ENCODE measurements at places on chromosomes 4 and X.

DNA sequence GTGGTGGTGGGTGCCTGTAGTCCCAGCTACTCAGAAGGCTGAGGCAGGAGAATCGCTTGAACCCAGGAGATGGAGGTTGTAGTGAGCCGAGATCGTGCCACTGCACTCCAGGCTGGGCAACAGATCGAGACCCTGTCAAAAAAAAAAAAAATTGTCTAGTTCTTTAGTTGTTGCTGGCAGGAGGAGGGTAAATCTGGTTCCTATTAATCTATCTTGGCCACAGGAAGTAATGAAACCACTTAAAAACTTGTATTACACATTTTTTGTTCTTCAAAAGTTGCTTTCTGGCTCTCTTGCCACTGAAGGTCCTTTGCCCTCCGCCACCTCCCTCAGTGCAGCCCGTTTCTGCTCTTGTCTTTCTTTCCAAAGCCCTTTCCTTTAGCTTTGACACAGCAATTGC, 102.9 kb upstream of the ARSJ start:
- DNase-seq: no peak

- DNase-seq: no peak
These were observed 52.8 kb upstream of the POU4F2 start for GRCh38 chr4:146585761-146586333.

DNA sequence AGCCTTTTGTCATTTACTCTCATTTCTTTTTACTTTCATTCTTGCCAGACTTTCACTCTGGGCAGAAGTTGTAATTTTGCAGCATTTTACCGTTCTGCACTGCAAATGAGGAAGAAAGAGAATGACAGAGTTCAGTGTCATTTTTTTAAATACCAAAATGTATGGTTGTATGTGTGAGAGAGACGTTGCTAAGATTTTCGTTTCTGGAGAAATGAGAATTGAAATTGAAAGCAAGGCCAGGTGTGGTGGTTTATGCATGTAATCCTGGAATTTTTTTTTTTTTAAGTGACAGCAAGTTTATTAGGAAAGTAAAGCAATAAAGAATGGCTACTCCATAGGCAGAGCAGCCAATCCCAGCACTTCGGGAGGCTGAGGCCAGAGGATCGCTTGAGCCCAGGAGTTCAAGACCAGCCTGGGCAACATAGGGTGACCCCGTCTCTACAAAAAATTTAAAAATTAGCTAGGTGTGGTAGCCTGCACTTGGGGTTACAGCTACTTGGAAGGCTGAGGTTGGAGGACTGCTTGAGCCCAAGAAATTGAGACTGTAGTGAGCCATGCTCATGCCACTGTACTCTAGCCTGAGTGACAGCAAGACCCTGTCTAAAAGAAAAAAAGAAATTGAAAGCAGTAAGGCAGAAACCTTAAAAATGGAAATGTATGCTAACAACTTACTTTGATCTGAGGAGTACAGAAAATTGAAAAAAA, 12.9 kb downstream of the DCK start:
- DNase-seq: no peak

GRCh38 chr4:152983774-152984411, 47.8 kb downstream of the FHDC1 start:
- no peak for DNase-seq

DNA sequence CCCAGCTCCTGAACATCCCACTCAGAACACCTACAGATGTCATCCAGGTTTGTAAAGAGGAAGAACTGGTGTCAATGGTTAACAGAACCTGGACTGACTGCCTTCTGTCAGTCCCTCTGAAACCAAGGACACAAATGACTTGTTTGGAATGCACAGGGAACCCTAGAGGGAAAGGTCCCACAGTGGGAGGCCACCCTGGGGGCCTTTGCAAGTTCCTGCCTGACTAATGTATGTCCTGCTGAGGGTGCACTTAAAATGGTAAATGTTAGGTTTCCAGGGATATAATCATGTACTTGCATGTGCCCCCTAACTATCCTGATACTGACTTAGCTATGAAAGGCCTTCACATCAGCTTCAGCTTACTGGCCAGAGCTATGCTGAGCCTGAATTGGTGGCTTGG, 15.0 kb upstream of the XAGE2 start:
- no peak for DNase-seq

GRCh38 chr4:74675673-74676279, 118.5 kb downstream of the BTC start:
- DNase-seq: peak; percentile 10

GRCh38 chrX:5681159-5681558, 547.5 kb downstream of the NLGN4X start:
- no peak for DNase-seq

DNA sequence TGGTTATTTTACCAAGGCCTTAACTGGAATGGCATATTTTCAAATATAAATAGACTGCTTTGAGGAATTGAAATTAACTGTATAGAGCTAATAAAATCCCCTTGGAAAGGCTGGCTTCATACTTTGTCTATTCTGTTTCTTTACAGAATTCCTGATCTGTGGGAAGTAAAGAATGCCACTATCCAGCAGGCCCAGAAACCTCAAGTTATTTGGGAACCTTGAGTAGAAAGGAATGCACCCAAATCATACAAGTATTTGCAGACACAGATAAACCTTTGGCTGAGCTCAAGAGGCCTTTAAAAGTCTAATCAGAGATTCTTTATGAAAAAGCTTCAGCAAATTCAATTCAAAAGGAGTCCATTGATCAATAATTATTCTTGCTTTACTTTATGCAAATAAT, 975.7 kb upstream of the PABPC4L start:
- DNase-seq: no peak

GRCh38 chr4:147747787-147748454, 16.0 kb downstream of the ARHGAP10 start:
- no peak for DNase-seq

DNA sequence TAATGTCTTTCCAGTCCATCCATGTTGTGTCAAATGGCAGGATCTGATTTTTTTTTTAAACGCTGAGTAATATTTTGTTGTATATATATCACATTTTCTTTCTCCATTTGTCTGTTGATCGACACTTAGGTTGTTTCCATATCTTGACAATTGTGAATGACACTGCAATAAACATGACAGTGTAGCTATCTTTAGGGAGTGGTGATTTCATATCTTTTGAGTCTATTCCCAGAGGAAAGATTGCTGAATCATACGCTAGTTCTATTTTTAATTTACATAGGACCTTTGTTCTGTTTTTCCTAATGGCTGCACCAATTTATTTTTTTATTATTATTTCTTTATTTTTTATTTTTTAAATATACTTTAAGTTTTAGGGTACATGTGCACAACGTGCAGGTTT, 470.7 kb downstream of the CCSER1 start:
- no peak for DNase-seq

DNA sequence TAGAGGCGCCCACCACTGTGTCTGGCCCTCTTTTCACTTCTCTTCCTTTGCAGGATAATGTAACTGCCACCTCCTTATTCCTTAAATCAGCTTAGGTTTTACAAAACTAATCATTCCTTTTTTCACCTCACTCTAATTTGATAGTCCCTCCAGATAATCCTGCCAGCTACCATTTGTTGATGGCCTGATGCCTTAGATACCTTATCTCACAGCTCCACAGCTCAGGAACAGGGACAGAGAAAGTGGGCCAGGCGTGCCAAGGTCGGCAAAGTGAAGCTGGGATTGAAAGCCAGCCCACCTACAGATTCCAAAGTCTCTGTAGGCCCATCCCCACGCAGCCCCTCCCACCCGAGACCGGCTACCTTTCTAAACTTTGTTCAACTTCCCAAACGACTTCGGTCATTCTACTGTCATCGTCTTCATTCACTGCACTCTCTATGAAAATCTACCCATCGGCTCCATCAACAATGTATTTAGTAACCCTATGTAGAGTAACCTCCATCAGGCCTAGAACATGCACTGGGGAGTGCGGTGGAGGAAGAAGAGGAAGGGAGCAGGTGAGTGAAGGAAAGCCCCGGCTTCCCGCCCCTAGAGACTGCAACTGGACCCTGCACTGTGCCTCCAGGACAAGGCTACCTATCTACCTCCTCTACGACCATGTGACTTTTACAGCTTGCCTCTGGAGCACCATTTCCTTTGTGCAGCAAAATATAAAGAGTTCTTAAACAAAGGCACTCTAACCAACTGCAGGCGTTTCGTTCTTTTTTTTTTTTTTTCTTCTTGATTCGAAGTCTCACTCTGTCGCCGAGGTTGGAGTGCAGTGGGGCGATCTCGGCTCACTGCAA, 1.5 kb downstream of the CASP6 start:
- no peak for DNase-seq

GRCh38 chr4:123588631-123589241, 192.1 kb downstream of the SPRY1 start:
- no peak for DNase-seq

DNA sequence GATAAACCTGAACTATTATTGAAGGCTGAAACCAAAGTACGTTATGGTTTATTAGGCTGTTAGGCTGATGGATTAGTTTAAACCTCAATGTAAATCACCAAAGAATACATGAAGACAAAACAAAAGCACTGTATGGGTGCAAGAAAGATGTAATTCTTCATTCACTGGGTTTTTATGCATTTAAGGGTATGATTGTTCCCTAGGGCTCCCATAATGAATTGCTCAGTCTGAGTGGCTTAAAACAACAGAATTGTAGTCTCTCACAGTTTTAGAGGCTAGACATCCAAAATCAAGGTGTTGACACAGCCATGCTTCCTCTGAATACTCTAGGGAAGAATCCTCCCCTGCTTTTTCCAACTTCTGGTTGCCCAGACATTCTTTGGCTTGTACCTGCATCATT, 222.8 kb downstream of the TENM3 start:
- no peak for DNase-seq

DNA sequence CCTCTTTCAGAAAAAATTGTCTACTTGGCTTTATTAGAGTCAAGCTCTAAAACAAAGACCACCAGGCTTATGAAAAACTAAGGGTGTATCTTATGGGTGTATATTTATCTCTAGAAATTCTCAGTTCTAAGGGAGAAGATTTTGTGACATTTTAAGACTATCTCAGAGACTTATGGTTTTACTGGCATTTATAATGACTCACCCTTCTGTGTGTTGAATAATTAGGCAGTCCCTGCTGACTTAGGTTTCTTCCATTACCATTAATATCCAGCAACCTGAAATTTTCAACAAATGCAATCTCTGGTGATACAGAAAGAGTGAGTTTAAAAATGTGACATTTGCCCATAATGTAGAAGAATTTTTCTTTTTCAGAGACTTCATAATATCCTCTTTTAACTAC, 1015.0 kb upstream of the AGA start:
- DNase-seq: no peak

DNA sequence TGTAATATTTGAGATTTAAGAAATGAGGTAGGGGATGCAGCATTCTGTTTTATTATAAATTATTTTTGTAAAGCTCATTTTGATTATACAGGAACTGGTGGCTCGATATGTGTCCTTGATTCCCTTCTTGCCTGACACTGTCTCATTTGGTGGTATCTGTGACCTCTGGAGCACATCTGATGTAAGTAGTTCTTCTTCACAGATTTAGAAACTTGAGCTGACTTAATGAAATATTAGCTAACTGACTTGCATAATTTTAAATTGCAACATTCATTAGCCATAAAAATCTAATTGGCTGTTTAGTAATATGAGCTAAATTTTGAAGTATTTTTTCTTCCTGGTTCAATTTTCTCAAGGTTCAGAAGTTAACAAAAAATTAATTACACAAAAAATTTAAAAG, 69.1 kb downstream of the FBXL5 start:
- DNase-seq: no peak

GRCh38 chr4:176191974-176192373, 3.4 kb downstream of the SPATA4 start:
- DNase-seq: no peak

- DNase-seq: no peak
These were observed 2.9 kb upstream of the USP53 start for GRCh38 chr4:119209586-119209985.

- no peak for DNase-seq
These were observed 1.1 kb downstream of the NAA10 start for GRCh38 chrX:153933748-153934147.

- DNase-seq: peak; percentile 70
These were observed 51.3 kb upstream of the NFKB1 start for GRCh38 chr4:102449751-102450352.

- no peak for DNase-seq
These were observed at the start of gene TLR7 for GRCh38 chrX:12866451-12867377. TSS of gene TLR7 (plus strand) at chrX:12867072. CDS start at chrX:12867579, 507 bp downstream.

GRCh38 chr4:133152831-133153481, 3.9 kb downstream of the PCDH10 start:
- no peak for DNase-seq

GRCh38 chrX:9062641-9063040, 28.7 kb upstream of the FAM9B start:
- DNase-seq: no peak

GRCh38 chrX:40651620-40652223, 4.4 kb upstream of the CXorf38 start:
- DNase-seq: peak; percentile 81

DNA sequence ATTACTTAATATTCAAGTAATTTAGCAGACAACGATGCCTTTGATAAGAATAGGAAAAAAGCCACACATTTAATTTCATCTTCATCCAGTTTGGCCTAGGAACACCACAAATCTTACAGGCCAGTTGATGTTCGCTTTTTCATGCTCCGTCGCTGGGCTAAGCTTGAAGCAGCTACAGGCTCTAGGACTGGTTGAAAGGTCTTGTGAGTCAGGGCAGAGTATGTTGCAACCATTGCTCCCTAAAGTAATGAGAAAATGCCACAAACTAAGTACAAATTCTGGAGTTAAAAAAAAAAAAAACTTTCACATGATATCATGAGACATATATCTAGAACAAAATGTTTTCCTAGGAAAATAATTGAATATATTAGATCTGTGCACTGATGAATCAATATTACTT, 123.8 kb downstream of the RPS6KA6 start:
- DNase-seq: no peak

GRCh38 chr4:164501074-164501473, 252.9 kb upstream of the SMIM31 start:
- DNase-seq: no peak

- DNase-seq: no peak
These were observed 98.2 kb downstream of the KLHL8 start for GRCh38 chr4:87122252-87122651.

DNA sequence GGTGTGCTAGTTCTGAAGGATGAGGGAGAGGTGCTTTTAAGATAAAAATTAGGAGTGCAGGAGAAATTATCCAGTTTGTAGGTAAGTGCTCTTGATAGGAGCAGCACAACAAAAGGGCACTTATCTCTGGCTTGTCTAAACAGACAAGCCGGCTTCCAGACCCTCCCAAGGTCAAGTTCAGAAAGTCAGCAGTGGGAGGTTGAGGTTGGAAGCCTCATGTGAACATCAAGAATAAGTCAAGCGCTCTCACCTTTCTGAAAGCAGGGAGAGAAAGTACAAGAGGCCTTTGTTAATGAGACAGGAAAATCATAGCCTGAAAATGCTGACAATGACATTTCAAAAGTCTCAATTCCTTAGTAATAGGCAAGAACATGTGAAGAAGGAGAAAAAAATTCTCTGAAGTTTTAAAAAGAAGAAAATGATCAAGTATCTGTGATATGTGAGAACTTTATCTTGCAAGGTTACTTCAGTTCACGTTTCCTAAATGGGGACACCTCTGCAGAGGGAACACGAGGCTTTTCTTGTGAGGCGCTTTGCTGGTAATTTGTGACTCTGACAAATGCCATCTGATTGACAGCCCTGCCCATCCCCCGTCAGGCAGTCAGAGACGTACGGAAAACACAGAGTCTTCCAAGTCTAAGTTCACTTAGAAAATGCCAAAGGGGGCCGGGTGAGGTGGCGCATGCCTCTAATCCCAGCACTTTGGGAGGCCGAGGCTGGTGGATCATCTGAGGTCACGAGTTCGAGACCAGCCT, 62.2 kb downstream of the TIGD2 start:
- no peak for DNase-seq
